ENCODE measurements at places on chromosomes 13 and 19.

GRCh38 chr13:31175847-31176532 is 14.3 kb upstream of the HSPH1 start:
- DNase-seq: no peak

DNA sequence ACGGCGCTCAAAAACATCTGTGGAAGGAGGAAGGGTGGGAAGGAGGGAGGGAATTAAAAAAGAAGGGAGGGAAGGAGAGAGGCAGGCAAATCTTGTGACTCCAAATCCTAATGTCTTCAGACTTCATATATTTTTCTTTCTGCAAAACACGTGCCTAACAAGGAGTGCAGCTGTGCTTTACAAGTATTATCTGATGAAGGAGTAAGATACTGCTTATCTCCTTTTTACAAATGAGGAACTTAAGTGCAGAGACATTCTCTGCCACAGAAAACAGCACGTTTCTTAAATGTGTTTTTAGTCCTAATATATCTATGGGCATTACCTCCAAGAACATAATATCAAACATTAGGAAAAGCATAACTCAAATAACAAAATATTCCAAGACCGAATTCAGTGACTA is 6.5 kb downstream of the FLT3 start:
- no peak for DNase-seq

- DNase-seq: no peak
These were observed 8.6 kb downstream of the RGCC start for GRCh38 chr13:41465898-41466320.

DNA sequence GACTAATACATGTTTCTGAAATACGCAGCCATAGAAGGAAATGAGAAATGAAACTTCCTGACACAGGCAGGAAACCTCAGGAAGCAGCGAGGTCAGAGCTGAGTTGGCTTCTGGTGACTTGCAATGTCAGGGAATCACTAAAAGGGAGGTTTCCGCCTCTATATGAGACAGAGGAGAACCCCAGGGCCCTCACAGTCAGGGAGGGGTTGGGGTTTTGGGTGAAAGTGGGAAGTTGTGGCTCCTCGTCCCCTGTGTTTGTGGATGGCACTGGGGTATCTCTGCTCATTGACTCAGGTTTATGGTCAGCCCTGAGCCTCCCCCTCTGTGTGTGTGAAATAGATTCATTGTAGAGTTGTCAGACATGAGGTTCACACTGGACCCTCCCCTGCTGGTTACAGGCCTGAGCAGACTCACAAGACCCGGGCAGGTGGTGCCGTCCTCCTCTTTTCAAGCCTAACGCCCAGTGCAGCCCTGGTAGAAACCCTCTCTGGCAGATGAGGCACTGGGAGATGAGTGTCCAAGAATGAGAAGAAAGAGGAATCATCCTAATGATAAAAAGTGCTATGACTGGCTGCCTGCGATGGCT is 5.5 kb upstream of the LILRA6 start:
- DNase-seq: no peak

GRCh38 chr13:60329221-60329923 is 67.6 kb upstream of the TDRD3 start:
- peak; percentile 57 for DNase-seq

All from retinal pigment epithelial cell (primary cell).